ENCODE measurements at places on chromosomes 5 and 9.

DNA sequence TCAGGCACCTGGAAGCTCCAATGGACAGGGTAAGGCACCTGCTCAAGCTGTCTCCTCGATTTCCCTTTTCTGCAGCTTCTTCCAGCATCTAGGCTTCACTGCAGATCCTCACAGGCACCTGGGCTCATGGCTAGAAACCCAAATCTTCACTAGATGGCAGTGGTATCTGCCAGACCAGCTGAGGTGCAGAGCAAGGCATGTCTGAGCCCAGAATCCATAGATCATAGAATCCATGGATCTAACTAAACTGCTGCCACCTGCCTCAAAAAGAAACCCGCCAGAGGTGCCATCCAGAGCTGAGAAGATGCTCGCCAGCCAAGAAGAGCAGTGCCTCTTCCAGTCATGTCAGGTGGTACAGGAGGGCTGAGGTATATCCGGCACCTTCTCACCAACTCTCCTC lies 6.9 kb downstream of the SHC3 start:
- DNase-seq = no peak

DNA sequence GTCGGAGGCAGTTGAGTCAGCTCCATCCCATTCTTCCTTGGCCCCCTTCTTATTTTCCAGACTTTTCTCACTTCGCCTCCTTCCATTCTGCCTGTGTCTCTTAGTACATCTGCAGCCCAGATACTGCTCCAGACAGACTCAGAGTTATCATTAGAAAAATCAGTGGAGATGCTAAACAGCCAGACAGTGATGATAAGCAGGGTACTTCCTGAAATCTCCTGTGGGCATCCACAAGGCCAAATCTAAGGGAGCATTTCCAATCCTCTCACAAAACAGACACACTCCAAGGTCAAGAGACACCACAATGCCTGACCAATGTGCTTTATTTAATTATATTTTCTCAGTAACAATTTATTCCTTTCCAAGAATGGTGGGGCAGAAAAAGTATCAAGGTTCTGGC lies 14.5 kb upstream of the RLN1 start:
- no peak for DNase-seq

GRCh38 chr5:77635067-77635916 lies 3.2 kb downstream of the OTP start:
- DNase-seq = no peak

DNA sequence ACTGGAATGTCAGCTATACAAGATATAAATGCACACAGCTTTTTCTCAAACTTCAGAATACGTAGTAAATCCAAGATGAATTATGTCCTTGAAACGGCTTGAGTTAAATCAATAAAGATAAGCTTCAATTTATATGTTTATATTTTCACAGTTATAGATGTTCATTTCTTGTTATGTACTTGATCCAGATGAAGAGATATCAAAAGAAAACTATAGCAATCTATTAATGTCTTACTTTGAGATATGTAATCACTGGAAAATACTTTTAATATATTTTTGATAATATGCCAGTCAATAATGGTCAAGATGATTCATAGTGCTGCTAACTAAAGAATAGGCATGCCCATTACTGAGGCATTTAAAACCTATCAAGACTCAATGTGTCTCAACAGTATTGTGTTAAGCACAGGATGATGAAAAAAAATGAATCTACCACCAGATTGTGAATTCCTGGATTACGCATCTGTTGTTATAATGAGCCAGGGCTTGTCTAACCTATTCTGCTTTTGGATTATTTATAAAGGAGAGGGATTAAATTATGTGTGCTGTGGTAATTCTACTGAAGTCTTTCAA lies 372.6 kb upstream of the PRR16 start:
- peak; percentile 27 for DNase-seq

- peak; percentile 53 for DNase-seq
These were observed 18.2 kb upstream of the MLANA start for GRCh38 chr9:5872511-5872910.

DNA sequence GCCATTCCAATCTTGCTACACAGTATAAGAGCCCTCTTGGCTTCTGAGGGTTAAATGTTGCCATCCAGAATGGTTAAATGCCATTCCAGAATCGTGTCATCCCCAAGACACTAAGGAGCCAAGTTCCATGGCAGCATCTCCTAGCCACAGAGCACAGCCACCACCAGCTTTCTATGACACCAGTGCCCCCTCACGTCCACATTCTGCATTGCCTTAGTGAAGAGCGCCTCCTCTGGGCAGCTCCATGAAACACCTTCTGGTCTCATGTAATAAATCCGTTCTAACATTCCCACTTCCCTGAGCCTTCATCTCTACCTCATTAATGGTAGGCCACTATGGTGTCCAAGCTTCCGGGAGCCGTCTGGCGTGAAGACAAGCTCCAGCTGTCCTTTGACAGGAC lies 12.4 kb downstream of the CBY3 start:
- peak; percentile 64 for DNase-seq

- peak; percentile 69 for DNase-seq
These were observed 155.5 kb upstream of the NMUR2 start for GRCh38 chr5:152560512-152561137.

DNA sequence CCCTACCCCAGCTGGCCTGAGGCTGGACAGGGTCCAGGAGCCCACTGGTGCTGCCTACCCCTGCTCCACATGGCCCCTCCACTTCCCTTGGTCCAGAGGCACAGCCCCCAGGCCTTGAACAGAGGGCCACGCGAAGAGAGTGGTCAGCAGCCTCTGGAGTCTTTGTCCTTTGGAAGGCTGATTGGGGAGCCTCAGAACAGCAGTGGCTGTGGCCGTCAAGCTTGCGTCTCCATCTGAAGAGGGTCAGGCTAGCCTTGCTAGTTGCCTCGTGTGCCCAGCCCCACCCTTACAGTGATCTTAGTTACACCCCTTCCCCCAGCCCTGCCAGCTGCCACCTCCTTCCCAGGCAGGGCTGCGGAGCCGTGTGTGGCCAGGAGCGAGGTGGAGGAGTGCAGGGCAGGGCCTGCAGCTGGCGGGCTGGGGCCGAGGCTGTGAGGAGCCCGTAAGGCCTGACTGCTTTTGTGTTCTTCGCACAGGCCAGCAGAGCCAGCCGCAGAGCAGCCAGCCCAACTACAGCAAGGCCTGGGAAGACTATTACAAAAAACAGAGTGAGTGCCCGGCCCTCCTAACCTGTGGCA lies 30.1 kb upstream of the PRDM12 start:
- DNase-seq = no peak

DNA sequence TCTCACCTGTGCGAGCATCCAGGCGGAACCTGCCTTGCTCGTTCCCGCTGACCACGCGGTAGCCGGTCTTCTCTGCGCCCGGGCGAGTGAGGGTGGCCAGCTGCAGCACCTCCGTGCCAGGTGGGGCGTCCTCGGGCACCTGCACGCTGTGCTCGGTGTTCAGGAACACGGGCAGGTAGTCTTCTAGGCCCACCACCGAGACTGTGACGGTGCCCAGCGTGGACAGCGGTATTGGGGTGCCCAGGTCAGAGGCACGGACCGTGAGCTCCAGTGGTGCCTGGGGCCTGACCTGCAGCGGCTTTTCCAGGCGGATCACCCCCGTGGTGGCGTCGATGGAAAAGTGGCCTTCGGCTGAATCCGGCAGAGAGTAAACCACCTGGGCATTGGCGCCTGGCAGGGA lies 59.5 kb downstream of the FAT2 start:
- DNase-seq = no peak

- DNase-seq = no peak
These were observed 175.8 kb downstream of the WDR70 start for GRCh38 chr5:37554938-37555337.

- no peak for DNase-seq
These were observed 108.6 kb downstream of the KLHL3 start for GRCh38 chr5:137627293-137627692.

All from cardiac fibroblast (primary cell).